ENCODE measurements at places on chromosomes 4 and X. TPM values are rescaled to one million over a fixed set of nuclear protein-coding genes. Genes with fewer than 3 reads are reported as not detected.

CENPVL1 gene
- not detected for total RNA-seq

HMGB3 gene
- total RNA-seq, result 16.4 TPM

MAGEH1 gene
- 13.9 TPM for total RNA-seq

SOX3 gene
- not detected for total RNA-seq

PABPC1L2A gene
- not detected for total RNA-seq

RPA4 gene
- total RNA-seq, result 0.36 TPM

GUCY1A1 gene
- 80.5 TPM for total RNA-seq

DNA sequence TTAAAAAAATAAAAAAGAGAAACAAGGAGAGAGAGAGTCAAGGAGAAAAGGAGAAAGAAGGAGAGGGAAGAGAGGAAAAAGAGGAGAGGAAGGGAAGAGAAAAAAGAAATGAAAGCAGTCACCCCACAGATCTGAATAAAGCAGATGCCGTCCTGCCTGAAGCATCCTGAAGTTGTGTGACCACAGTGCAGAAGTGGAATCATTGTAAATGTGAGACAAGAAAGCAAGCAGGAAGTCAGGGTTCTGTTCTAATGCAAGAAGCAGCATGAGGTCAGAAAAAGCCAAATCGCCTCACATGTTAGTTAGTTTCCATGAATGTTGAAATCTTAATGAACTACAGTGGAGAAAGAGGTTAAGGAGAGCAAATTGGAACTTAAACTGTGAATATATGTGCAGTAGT, 692.5 kb downstream of the CENPC start:
- DNase-seq, result no peak

DNA sequence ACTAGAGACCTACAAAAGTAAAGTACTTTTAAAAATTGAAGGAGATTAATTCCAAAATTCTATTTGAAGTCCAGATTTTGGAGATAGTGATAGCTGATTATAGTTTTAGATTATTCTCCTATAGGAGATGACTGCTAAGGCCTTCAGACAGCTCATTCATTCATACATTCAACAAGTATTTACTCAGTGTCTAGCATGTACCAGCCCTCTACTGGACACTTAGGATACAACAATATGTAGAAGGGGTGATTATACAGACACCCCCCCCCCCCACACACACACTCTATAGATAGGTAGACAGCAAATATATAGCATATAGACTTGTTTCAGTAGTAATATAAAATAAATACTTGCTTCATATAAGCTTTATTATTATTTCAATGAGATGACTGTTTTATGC, 60.4 kb upstream of the TAF9B start:
- no peak for DNase-seq

DNA sequence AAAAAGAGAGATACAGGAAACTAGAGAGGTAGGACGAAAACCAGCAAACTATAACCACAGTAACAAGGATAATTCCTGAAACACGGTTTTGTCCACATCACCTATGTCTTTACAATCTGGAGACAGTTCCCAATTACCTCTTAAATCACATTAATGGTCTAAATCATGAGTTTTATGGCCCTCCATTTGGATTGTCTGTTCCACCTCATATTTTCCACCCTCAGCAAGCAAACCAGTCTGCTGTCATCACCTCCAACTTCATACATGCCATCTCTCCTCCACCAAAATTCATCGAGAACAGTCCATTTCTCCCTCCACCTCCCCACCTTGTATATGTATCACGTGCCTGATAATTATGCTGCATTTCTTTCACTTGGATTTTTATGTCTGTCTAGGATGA, 107.3 kb downstream of the SH3RF1 start:
- DNase-seq, result no peak

GRCh38 chrX:138858951-138859350, 147.4 kb upstream of the FGF13 start:
- DNase-seq, result no peak
